A673 (cell line): ENCODE measurements at places on chromosomes 3 and 15. TPM values are rescaled to one million over a fixed set of nuclear protein-coding genes. Genes with fewer than 3 reads are reported as not detected.

DNA sequence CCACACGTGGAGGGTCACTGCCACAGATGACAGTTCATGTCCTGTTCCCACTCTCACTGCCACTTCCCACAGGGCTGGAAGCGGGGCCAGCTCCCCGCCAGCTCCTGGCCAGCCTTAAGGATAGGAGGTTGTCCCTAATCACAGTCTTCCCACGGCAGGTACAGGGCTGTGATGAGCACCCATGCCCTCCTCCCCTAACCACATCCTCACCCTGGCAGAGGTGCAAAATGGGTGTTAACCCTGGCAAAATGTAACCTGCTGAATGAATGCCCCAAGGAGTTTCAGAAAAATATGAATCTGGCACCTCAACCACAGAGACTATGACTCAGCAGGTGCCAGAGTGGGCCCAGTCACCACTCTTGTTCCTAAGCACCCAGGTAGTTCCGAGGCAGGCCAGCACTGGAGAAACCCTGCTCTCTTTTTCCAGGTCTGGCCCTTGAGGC is 185.1 kb upstream of the TPM1 start:
- no peaks in the 10 kb centered on the region for H3K4me1 ChIP-seq
- no peak overlapping the region for H3K4me3 ChIP-seq
- no peak overlapping the region for H3K27ac ChIP-seq

DNA sequence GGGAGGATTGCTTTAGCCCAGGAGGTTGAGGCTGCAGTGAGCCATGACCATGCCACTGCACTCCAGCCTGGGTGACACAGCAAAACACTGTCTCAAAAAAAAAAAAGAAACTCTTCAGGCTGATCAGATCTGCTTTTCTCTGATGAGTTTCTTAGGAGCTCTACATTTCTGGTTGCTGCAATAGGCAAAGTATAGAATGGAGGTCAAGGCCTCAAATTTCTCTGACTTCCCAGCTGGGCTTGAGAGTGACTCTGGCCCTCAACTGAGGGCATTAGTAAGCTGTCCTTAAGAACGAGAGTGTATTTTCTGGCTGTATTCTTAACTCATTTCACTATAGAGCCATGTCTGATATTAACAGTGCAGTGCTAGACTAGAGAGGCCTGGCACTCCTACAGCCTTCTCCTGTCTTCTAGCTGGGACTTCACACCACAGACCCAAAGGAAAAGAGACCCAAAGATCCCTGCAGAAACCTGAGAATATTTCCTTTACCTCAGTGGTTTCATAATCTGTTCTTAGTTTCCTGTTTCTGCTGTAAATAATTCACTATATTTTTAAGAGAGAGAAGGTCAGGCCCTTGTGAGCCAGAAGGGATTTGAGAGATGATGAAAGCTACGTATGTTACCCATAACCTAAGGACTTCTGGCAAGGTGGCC is 2.0 kb upstream of the NR1I2 start:
- no peaks in the 10 kb centered on the region for H3K4me1 ChIP-seq
- H3K36me3 ChIP-seq = no peaks in the 10 kb centered on the region
- no peak overlapping the region for H3K27ac ChIP-seq
- DNase-seq = no peak
- H3K27me3 ChIP-seq = no peaks in the 10 kb centered on the region

DNA sequence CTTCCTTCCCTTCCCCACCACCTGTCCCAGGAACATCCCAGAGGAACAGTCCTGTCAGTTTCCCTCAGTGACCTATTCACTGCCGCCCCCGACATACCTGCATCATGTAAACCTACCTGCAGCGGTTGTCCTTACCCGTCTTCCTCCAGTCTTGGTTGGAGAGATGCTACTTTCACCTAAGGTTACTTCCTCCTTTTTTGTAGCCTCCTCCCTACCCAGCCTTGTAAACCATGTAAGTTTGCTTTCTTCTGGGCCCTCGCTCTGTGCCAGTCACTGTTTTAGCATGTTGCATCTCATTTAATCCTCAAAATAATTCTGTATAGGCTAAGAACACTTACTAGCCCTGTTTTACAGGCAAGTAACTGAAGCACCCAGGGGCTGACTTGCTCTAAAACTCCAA is 58.3 kb downstream of the GPR171 start:
- H3K4me1 ChIP-seq = peaks cover 8% of the 10 kb centered on the region
- H3K36me3 ChIP-seq = no peaks in the 10 kb centered on the region
- DNase-seq = no peak
- H3K27ac ChIP-seq = no peak overlapping the region
- H3K4me3 ChIP-seq = no peak overlapping the region

FRMD5 gene
- total RNA-seq = 2.6 and 3.3 TPM in 2 replicates

ECE2 gene
- not detected in 2 replicates for total RNA-seq

DNA sequence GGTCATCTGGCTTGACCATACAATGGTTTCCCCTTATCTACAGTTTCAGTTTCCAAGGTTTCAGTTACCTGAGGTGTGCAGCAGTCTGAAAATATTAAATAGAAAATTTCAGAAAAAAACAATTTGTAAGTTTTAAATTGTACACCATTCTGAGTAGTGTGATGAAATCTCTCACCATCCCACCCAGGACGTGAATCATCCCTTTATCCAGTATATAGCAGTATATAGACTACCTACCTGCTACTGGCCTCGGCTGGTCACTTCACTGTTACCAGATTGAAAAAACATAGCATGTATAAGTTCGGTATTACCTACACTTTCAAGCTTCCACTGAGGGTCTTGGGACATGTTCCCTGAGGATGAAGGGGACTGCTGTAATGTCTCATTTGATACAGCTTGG is 12.0 kb downstream of the ARIH1 start:
- no peak for DNase-seq
- peaks cover 4% of the 10 kb centered on the region for H3K36me3 ChIP-seq
- H3K27ac ChIP-seq = no peak overlapping the region
- no peaks in the 10 kb centered on the region for H3K27me3 ChIP-seq

GRCh38 chr15:87245592-87245991 is 1010.9 kb downstream of the NTRK3 start:
- H3K27ac ChIP-seq = no peak overlapping the region
- no peaks in the 10 kb centered on the region for H3K4me1 ChIP-seq
- H3K36me3 ChIP-seq = no peaks in the 10 kb centered on the region
- H3K27me3 ChIP-seq = no peaks in the 10 kb centered on the region
- no peak for DNase-seq

CLCN2 gene
- 11.2 and 14.8 TPM in 2 replicates for total RNA-seq

- peaks cover 8% of the 10 kb centered on the region for H3K27me3 ChIP-seq
- no peak overlapping the region for H3K27ac ChIP-seq
- no peaks in the 10 kb centered on the region for H3K36me3 ChIP-seq
Observed at GRCh38 chr3:169512991-169513390, 150.5 kb downstream of the MECOM start.

NANOGP8 gene
- total RNA-seq = not detected in 2 replicates

DNA sequence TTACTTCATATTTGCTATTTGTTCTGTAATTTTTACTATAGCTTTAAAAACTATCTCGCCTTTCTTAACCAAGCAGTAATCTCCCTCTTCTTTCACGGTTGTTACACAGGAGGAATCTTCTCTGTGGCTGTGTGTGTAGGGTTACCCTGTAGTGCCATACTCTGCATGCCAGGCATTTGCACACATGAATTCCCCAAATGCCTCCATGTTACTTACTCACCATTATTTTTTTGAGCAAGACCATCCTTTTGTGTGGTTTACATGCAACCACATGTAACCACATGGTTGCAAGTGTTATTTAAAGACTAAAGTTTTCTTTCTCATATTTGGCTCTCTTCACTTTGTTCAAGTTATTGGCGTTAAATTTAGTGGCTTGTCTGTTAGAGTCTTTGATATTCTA is 45.5 kb downstream of the HPS3 start:
- H3K27ac ChIP-seq = no peak overlapping the region
- no peaks in the 10 kb centered on the region for H3K27me3 ChIP-seq
- no peaks in the 10 kb centered on the region for H3K4me1 ChIP-seq
- DNase-seq = peak; percentile 10
- H3K36me3 ChIP-seq = no peaks in the 10 kb centered on the region
- no peak overlapping the region for H3K4me3 ChIP-seq

THRB gene
- 0.11 and 0.22 TPM in 2 replicates for total RNA-seq

ST6GAL1 gene
- 74.2 and 78.3 TPM in 2 replicates for total RNA-seq

DNA sequence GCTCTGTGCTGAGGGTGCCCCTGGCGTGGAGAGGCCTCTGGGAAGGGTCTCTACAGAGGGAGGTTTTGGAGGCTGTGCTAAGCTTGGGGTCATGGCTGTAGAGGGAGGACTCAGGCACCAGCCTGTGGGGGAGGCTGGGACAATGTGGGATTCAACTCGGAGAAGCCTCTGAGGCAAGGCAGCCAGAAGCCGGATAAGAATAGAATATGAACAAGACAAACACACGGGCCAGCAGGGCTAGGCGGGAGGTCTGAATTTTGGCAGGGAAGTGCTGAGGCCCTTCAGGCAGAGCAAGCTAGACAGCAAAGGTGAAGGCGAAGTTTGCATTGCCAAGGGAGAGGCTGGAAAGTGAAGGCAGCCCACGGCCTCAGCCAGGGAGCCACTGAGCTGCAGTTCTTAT is 612.1 kb upstream of the NR2F2 start:
- no peaks in the 10 kb centered on the region for H3K4me1 ChIP-seq
- no peaks in the 10 kb centered on the region for H3K36me3 ChIP-seq
- no peaks in the 10 kb centered on the region for H3K27me3 ChIP-seq
- no peak overlapping the region for H3K27ac ChIP-seq
- no peak overlapping the region for H3K4me3 ChIP-seq

DNA sequence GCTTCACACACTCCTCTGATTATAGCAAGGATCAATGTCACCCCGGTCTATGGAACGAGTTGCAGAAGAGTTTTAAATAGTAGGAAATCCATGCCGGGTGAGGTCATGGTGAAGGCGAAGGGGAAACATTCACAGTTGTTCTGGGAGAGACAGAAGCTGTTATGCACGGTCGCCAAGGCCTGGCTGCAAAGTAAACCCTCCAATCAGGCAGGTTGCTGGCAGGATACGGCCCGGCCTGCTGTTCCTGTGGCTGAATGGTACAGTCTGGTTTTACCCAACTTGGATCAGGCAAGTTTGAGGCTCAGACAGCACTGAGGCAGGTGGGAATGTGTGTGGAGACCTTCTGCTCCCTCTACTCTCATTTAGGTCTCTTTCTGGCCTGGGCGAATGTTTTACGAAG is 45.3 kb upstream of the ATP2B2 start:
- no peak for DNase-seq
- H3K4me1 ChIP-seq = peaks cover 7% of the 10 kb centered on the region
- H3K36me3 ChIP-seq = no peaks in the 10 kb centered on the region

GOLGA6B gene
- total RNA-seq = 0.20 TPM in 1 of 2 replicates, not detected in the other

KAT2B gene
- total RNA-seq = 4.6 and 5.4 TPM in 2 replicates

CLDN11 gene
- total RNA-seq = 0.52 TPM in 1 of 2 replicates, not detected in the other

GRCh38 chr3:138180375-138181029 is 5.8 kb upstream of the DBR1 start:
- no peak overlapping the region for H3K4me3 ChIP-seq
- H3K27ac ChIP-seq = no peak overlapping the region
- H3K36me3 ChIP-seq = no peaks in the 10 kb centered on the region
- no peaks in the 10 kb centered on the region for H3K27me3 ChIP-seq
- H3K4me1 ChIP-seq = no peaks in the 10 kb centered on the region

DNA sequence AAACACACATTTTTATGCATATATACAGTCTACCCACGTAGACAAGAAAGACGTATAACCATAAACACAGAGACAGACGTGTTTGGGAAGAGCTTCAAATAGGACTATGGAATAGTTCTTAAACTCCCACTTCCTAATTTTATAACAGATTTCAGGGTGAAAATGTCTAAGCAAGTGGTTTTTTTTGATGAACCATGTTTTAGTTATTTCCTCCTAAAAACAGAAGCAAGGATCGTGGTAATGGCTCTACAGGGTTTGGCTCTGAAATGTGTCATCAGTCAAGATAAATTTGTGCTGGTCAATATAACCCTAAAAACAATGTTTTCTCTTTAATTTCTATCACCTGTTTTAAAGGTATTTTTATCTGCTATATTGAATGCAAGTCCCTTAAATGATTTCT is 58.2 kb downstream of the FMN1 start:
- no peaks in the 10 kb centered on the region for H3K36me3 ChIP-seq
- peaks cover 44% of the 10 kb centered on the region for H3K27me3 ChIP-seq
- H3K4me3 ChIP-seq = no peak overlapping the region
- no peak overlapping the region for H3K27ac ChIP-seq
- DNase-seq = no peak

GRCh38 chr3:44992555-44993470 is 16.8 kb downstream of the EXOSC7 start:
- peaks cover 48% of the 10 kb centered on the region for H3K36me3 ChIP-seq
- peak overlapping the region; percentile 47 for H3K27ac ChIP-seq
- no peak overlapping the region for H3K4me3 ChIP-seq

CDC25A gene
- total RNA-seq = 29.5 and 34.6 TPM in 2 replicates

GRCh38 chr3:128100161-128100560 is 23.5 kb downstream of the RUVBL1 start:
- peaks cover 94% of the 10 kb centered on the region for H3K36me3 ChIP-seq
- H3K27me3 ChIP-seq = no peaks in the 10 kb centered on the region
- H3K4me1 ChIP-seq = no peaks in the 10 kb centered on the region
- no peak overlapping the region for H3K27ac ChIP-seq
- no peak for DNase-seq

LRTM1 gene
- total RNA-seq = not detected in 2 replicates

- no peak overlapping the region for H3K27ac ChIP-seq
- H3K36me3 ChIP-seq = peaks cover 58% of the 10 kb centered on the region
- peaks cover 13% of the 10 kb centered on the region for H3K4me1 ChIP-seq
Observed at GRCh38 chr3:172753125-172753524, 2.6 kb downstream of the ECT2 start.

TNFAIP8L3 gene
- total RNA-seq = 0.15 and 0.24 TPM in 2 replicates
